ENCODE measurements at places on chromosomes 3 and 15.

DNA sequence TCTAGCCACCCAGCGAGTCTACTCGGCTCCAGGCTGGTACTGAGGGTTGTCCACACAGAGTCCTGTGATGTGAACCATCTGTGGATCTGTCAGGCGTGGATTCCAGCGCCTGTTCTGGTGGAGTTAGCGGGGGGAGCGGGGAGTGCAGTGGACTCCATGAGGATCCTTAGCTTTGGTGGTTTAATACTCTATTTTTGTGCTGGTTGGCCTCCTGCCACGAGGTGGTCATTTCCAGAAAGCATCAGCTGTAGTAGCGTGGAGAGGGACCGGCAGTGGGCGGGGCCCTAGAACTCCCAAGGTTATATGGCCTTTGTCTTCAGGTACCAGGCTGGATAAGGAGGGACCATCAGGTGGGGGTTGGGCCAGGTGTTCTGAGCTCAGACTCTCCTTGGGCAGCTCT, 446.5 kb downstream of the EDEM1 start:
- DNase-seq: no peak

DNA sequence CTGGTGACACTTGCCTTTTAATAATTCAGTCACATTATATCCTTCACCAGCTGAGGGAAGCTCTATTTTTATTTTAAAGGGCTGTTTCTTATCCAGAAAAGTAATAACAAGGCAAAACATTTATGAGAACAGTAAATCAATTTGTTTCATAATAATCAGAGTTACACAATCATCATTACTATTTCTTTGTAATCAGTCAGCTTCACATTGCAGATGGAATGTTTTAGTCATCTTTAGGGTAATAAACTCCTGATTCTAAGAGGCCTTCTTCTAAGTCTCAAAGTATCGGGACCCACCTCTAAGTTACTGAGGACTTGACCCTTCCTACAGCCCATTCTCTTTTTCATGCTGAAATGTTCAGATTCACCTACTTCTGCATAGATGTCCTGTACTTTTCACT, 298.3 kb upstream of the TGFBR2 start:
- no peak for DNase-seq

- DNase-seq: no peak
Measured at GRCh38 chr15:97876281-97876675, 84.2 kb upstream of the ARRDC4 start.

- DNase-seq: no peak
Measured at GRCh38 chr3:59771768-59772181, 722.0 kb upstream of the CFAP20DC start.

DNA sequence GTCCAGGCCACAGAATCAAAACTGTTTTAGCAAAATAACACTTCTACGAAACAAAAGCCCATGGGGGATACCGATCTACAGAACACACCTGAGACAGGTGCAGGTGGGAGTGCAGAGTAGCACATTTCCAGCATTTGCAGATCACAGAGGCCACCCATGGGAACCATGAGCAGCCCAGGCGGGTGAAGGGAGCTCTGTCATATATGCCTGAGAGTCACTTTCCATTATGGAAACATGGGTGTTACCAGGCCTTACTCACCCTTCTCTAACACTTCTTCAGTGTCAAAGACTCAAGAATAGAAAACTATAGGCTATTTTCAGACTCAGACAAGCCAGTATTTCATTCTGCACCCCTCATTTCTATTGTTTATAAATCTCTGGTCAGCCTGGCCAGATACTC, 3.5 kb downstream of the PLA1A start:
- DNase-seq: no peak

GRCh38 chr3:152269831-152270734, 1.4 kb downstream of the MBNL1 start:
- DNase-seq: peak; percentile 47

DNA sequence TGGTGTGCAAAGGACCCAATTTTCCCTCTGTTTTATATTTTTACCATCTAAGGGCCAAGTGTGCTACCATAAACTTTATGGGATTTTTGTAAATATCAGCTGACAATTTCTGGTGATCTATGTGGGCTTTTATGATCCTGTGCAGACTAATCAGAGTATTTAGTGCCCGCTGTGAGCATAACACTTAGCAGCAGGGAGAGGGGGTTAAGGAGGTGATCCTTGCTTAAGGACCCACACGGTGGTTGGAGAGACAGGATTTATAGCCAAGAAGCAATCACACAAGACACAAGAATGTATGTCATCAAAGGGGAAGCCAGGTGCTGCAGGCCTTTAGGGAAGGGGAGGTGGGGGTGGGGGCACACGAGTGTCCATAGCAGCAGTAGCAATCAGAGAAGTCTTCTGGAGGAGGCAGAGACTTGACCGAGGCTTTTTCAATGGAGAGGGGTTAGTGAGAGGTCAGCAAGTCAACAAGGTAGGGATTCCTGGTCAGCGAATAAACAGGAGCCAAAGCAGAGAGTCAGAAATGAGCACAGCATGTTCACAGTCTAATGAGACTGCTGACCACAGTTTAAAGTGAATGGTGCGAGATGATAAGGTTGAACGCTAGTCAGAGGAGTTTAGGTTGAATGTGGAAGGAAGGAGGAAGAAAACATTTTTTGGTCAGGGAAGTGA, 4.5 kb upstream of the CACNA1D start:
- DNase-seq: no peak

DNA sequence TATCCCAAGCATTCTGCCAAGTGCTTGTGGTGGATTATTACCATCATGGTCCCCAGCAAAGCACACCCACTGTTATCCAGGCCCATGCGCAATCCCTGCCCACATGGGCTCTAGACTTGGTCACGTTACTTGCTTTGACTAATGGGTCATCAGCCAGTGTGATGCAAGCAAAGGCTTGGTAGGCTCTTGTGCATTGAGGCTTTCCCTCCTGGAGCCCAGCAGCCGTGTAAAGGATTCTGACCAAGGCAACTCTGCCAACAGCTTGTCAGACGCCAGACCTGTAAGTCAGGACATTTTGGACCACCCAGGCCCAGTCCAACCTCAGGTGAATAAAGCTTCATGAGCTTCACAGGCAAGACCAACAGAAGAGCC, 93.9 kb downstream of the ABHD5 start:
- no peak for DNase-seq

- no peak for DNase-seq
Measured at GRCh38 chr15:79769069-79769481, 127.7 kb downstream of the MTHFS start.

DNA sequence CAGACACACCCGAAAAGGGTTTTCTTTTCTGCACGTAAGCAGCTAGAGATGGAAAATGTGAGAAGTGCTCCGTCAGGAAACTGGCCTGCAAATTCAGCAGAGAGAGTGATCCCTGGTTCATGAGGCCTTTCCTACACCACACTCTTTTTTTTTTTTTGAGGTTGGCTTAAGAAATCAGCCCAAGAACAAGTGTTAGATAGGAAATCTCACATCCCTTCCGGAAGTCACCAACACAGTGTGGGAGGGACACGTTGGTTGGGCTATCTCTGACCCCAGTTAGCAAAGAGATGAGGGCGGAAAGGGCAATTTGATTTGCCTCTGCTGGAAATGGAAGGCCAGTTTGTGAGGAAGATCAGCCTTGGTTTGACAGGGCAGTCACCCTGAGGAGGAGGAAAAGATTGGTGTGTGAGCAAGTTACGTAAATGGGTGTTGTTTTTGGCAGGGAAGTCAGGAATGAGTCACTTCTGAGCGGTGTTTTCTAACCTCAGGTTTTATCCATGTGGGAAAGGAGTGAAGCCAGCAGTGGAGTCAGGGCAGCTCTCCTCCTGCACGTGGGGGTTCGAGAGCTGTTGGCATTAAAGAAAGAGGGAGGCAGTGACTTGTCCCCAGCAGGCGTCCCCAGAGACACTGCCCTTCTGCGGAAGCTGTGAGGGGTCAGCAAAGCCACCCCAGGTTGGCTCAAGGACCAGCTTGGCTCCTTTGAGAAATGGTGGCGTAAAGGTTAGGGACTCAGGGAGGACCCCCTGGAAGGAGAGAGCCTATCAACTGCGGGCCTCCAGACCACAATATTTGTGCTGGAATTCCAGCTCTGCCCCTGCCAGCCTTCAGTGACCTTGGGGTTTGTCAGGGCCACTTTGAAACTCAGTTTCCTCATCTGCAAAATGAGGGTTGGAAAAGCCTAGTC, 237.6 kb upstream of the BHLHE40 start:
- DNase-seq: peak; percentile 73

DNA sequence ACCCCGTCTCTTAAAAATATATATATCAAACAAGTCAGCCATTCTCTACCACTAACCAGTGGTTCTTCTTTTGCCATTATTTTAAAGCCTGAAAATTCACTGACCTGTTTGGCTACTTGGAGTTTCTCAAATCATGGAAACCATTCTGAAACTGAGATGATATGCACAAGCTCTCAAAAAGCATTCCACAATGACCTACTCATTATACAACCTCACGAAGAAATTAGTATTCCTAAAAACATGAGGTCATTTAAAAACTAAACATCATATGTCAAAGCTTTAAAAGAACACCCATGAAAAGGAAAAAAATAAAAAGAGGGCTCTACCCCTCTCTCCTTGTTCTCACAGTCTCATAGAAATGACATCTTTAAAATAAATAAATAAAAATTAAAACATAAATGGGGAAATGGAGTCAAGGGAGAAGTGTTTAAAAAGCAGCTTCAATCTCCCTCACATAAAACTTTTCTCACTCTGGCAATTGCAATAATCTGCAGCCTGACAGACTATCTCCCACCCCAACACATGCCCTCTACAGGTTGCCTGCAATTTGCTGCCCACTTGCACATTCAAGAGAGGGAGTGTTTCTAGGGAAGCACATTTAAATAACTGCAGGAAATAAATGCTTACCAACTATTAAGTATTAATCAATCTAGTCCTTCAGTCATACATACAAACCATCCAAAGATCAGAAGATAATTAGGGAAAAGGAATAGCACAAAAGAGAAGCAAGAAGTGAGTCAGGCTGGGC, 73.3 kb downstream of the TRANK1 start:
- no peak for DNase-seq

GRCh38 chr15:55977231-55977630, 16.2 kb downstream of the NEDD4 start:
- DNase-seq: no peak

- DNase-seq: peak; percentile 76
Measured at GRCh38 chr15:41001524-41002214, 48.4 kb downstream of the CHAC1 start.

- no peak for DNase-seq
Measured at GRCh38 chr15:91526424-91526823, 327.1 kb upstream of the SLCO3A1 start.

DNA sequence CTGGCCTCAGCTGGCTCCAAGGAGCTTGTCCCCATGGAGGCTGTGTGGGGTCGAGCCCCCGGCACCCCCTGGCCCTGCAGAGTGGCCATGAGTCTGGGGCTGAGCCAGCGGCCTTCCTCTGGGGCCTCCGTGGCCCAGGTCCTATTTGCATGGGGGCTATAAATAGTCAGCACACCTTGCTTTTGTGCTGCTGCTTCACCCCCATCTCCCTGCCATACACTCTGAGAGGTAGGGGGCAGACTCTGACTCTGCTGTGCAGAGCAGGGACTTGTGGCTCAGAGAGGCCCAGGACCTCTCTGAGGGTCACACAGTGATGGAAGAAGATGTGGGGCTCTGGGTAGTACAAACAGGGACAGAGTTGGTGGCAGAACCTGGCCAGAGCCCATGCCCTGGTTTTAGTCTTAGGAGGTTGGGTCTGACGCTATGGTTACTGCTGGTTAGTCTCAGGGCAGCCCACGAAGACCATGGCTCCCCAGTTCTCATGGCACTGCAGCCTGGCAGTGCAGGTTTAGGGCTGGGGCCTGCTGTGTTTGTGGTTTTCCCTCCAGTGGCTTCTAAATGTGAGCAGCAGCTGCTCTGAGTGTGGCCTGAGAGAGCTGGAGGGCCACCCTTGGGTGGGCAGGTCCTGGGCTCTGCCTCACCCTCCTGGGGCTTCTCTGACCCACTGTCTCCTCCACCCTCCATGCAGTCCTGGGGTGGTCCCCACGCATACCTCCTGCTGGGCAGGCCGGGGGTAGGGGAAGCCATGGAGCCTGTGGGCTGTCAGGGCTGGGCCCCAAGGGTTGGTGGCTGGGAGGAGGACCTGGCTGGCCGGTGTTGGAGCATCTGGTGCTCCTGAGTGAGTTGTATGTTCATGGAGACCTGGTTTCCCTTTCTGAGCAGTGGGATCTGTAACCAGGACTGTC, 13.6 kb downstream of the PRKCD start:
- no peak for DNase-seq

DNA sequence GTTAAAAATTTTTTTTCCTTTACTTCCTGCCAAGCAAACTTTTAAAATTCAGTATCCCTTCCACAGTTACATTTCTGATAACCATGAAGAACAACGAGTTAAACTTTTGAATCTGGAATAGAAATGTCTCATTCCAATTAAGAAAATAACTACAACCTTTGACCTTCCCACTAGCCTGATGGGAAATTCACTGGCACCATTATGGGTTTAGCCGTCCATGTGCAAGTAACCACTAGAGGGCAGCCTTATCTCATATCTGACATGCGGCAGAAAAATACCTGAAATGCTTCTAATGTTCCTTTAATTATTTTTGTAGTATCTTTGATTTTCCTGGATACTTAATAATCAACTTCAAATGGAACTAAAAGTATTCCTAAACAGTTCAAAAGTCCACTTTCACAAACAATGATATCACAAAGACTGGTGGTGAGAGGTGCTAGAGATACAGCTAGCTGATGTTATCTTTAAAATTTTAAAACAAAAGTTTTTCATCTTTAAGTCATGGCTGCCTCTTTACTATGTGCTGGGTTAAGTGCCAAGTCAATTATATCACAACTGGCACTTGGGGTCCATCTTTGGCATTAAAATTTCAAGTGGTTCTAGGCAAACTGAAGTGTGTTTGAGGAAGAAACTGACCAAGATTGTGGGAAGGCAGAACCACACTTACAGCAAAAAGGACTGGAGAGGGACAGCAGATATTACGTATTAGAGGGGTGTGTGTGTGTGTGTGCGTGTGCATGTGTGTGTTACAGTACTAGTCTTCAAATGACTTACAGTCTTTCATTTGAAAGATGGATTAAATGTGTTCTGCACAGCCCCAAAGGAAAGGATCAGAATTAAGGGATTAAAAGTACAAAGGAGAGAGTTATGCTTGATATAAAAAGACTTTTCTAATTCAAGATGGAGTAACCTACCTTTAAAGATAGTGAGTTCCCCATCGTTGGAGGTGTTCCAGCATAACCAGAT, 107.1 kb upstream of the ICE2 start:
- peak; percentile 72 for DNase-seq

DNA sequence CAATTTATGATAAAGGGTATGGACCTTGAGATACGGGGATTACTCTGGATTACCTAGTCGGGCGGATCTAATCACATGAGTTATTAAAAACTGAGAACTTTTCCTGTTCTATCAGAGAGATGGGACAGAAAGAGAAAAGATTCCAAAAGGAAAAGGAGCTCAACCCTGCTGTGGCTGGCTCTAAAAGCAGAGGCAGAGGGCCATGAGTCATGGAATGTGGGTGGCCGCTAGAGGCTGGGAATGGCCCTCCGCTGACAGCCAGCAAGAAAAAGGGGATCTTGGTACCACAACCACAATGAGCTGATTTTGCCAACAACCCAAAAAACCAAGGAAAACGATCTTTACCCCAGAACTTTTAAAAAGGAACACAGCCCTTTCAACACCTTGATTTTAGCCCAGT, 210.0 kb downstream of the MAGI1 start:
- no peak for DNase-seq

- no peak for DNase-seq
Measured at GRCh38 chr3:126050050-126050392, 33.9 kb downstream of the SLC41A3 start.
